DMS 273 treated with DMSO at 0.1 percent for 48 hours (cell line): ENCODE measurements at places on chromosomes 5 and 9.

DNA sequence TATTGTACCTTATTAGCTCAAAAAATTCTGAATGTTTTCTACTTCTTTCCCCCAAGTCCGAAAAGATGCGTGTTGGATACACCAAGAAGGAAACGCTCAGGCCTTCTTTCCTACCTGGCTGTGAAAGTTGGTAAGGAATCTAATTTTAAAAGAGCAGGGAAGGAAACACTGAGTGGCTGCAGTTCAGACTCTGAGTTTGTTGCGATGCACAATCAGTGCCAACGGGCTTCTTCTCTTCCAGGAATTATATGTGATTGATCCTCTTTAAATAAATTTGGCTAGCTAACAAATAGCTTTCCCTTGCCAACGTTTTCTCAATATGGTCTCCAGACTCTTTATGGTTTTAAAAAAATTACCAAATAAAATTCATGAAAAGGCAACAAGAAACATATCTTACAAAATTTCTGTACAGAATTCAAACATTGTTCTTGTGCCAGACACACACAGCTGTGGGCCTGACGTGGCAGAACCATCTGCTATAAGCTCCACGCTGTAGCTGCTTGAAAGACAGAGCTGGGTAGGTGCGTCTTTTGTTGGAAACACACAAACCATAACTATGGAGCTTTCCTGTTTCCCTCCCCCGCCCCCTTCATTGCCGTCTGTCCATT is 493.1 kb downstream of the ZNF608 start:
- DNase-seq = no peak

DNA sequence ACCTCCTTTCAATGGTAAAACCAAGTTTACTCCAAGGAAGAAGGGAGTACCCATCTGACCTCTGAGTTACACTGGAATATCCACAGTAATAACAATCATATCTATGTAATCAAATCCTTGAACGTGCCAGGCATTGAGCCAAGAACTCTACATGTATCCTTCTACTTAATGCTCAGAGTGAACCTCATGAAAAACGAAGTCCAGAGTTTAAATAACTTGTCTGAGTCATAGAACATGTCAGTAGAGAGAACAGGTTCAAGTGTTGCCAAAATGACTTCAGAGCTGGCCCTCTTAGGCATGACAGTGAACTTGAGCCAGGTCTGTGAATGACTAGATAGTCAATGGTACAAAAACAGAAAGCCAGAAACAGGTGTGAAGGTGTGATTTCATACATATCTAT is 164.1 kb upstream of the ZNF618 start:
- no peak for DNase-seq

DNA sequence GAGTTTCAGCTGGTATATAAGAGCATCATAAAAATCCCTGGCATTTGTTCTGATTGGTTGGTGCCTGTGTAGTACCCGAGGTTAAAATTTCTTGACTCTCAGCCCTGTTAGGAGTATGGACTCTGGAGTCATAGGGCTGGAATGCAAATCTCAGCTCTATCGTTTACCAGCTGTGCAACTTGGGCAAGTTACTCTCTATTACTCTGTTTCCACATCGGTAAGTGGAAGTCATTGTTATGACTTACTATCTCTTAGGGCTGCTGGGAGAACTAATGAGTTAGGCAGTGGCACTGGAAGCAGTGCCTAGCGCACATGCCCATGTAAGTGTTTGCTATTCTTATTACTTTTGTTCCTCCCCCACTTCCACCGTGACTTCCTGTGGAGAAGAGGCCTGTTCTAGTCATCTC is 141.6 kb downstream of the BOD1 start:
- DNase-seq = no peak

DNA sequence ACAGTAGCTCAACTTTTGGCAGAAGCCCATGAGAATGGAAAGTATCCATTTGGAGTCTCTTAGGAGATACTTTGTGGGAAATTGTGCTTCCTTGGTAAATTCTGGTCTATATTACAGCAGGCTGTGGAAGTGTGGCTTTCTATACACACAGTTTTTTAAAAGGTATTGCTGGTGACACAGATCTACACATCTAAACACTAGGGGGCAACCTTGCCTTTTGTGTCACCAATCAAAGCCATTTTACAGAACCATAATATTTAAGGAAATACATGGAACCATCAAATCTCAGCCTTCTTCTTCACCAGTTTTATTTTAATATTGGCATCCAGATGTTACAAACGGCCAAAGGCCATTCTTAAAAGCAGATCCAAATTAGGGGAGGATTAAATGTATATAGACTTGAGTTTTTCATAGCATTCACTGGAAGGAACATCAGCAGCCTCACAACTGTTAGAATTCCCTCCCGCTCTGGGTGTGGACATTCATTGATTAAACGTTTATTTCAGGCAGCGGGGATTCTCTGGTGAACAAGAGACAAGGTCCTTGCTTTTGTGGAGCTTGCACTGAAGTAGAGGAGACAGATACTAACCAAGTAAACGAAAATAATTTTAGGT is 132.4 kb upstream of the EPB41L4A start:
- DNase-seq = peak; percentile 23

DNA sequence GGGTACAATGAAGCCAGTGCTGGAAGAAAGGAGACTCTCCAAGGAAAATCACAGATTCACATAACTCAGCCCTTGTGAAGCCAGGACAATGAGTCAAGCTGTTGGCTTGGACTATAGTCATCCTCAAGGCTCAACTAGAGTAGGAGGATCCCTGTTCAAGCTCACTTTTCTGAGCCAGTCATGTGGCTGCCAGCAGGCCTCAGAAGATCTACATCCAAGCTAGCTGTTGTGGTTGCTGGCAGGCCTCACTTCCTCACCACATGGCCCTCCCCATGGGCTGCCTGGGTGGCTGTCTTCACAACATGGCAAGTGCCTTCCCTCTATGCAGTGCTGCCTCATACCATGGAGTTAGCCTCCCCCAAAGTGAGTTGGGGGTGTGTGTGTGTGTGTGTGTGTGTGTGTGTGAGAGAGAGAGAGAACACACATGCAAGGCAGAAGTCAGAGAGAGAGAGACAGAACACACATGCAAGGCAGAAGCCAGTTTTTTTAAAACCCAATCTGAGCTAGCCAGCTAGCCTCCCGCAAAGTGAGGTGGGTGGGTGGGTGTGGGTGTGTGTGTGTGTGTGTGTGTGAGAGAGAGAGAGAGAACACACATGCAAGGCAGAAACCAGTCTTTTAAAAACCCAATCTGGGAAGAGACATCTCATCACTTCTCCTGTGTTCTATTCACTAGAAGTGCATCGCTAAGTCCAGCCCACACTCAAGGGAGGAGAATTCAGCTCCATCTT is 17.1 kb downstream of the SCAI start:
- DNase-seq = no peak

- no peak for DNase-seq
These were observed 15.0 kb upstream of the MRNIP start for GRCh38 chr5:179873588-179874110.

GRCh38 chr5:10626473-10627013 is 62.7 kb downstream of the ANKRD33B start:
- no peak for DNase-seq

- no peak for DNase-seq
These were observed 2.3 kb upstream of the SYK start for GRCh38 chr9:90799271-90799852.

DNA sequence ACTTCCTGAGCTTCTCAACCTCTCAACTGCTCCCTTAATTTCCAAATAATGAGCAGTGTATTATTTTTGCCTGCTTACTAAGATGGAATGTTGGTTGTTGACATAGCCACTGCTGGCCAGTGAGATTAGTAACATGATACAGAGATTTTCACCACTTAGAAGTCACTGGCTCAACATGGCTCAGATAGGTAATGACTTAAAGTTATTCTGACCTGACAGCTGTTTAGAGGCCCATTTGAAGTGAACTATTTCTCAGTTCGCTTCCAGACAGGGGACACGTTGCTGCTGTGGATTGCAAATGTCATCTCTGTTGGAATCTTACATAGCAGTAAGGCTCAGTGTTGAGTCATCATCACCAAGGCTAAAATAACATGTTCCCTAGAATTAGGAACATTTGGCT is 490.2 kb downstream of the TLE4 start:
- DNase-seq = peak; percentile 9

- no peak for DNase-seq
These were observed 28.7 kb downstream of the CDKN2A start for GRCh38 chr9:21965401-21965951.

DNA sequence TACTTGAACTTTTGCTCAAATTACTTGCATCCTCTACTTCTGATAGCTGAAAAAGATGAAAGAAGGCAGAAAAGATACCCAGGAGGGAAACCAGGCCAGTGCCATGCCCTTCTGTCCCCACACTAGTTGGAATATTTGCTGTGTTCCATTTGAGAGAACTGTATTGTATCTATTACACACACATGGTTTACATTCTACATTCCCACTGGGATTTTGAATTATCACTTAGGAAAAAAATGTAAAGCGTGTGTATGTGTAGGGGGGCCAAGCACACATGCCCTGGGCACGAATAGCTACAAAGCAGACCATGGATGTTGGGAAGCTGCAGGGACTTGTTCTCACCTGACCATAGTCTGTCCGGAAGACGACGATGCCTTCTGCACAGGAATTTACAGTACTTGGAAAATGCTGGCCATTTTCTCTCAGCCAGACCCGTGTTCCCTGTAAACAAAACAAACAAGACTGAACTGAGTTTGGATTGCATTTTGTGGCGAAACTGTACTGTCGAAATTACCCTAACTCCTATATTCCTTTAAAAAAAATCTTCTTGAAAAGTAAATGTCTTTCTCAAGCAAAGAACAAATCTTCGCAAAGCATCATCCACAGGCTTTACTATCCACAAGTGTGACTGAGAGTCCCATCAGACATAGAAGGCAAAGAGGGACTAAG is 58.7 kb downstream of the MYO10 start:
- DNase-seq = no peak

- no peak for DNase-seq
These were observed 7.4 kb upstream of the SHC3 start for GRCh38 chr9:89185980-89186379.

GRCh38 chr5:96031811-96032261 is 70.2 kb upstream of the ELL2 start:
- no peak for DNase-seq

DNA sequence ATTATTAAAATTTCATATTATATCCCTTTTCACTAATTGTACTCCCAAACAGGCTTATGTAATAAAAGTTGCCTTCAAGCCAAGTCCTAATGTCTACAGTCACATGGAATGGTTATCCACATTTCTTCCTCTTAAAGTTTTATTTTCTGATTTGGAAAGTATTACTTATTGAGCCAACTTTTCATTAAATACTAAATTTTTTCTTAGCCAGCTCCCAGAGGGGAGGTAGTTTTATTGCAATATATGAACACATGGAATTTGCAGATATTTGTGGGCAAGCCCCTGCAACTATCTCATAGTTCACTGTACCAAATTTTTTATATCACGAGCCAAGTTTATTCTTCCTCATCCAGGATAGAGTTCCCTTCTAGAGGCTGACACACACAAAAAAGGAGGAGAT is 332.8 kb upstream of the PTGER4 start:
- DNase-seq = no peak

DNA sequence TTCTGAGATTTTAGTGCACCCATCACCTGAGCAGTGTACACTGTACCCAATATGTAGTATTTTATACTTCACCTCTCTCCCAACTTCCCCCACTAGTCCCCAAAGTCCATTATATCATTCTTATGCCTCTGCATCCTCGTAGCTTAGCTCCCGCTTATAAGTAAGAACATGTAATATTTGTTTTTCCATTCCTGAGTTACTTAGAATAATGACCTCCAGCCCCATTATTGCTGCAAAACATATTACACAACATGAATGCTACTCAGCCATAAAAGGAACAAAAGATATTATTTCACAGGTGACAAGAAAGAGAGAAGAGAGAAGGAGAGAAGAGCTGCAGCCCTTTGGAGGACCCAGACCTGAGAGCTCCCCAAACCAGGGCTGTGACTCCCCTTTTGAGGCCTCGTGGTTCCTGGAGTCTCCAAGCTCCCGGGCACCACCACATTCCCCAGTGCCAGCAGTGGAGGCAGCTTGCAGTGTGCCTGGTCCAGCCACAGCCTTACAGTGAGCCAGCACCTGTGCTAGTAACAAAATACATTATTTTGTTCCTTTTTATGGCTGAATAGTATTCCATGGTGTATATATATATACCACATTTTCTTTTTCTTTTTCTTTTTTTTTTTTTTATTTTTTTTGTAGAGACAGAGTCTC is 194.5 kb upstream of the DAB2 start:
- DNase-seq = no peak

GRCh38 chr5:67723873-67724272 is 491.7 kb upstream of the PIK3R1 start:
- no peak for DNase-seq
